ENCODE measurements at places on chromosomes 2 and 18.

DNA sequence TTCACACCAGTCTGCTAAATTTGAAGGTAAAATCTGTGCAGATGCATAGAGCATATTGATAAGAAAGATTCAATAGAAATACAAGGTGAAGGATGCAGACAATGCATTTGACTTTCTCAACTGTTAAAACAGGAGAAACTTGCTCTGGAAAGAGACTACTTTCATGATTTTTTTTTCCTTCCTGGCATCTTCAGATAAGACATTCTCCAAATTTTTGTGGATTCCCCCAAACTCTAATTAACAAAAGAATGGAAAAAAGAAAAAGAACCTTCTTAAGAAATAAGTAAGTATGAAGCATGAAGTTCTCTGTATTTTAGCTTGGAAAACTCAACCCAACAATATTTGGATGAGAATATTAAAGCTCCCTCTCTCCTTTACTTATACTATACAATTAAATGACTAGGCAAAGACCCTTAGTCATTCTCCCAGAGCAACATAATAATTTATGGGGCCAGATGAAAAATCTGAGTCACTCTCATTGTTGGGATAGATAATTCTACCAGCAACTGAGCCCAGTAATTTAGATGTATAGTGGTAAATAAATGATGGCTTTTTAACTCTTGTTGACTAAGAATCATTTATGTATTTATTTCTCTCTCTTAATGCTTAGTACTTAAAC lies 298.7 kb upstream of the COL3A1 start:
- DNase-seq: no peak

GRCh38 chr2:120915670-120916069 lies 180.0 kb downstream of the GLI2 start:
- DNase-seq: no peak

- DNase-seq: peak; percentile 71
These were observed 206.9 kb downstream of the ARL4C start for GRCh38 chr2:234289834-234290590.

GRCh38 chr2:573025-573424 lies 104.2 kb downstream of the TMEM18 start:
- DNase-seq: no peak

- no peak for DNase-seq
These were observed 10.4 kb downstream of the RNF152 start for GRCh38 chr18:61882296-61883004.

- peak; percentile 26 for DNase-seq
These were observed 141.8 kb upstream of the ALKAL2 start for GRCh38 chr2:429575-430254.

DNA sequence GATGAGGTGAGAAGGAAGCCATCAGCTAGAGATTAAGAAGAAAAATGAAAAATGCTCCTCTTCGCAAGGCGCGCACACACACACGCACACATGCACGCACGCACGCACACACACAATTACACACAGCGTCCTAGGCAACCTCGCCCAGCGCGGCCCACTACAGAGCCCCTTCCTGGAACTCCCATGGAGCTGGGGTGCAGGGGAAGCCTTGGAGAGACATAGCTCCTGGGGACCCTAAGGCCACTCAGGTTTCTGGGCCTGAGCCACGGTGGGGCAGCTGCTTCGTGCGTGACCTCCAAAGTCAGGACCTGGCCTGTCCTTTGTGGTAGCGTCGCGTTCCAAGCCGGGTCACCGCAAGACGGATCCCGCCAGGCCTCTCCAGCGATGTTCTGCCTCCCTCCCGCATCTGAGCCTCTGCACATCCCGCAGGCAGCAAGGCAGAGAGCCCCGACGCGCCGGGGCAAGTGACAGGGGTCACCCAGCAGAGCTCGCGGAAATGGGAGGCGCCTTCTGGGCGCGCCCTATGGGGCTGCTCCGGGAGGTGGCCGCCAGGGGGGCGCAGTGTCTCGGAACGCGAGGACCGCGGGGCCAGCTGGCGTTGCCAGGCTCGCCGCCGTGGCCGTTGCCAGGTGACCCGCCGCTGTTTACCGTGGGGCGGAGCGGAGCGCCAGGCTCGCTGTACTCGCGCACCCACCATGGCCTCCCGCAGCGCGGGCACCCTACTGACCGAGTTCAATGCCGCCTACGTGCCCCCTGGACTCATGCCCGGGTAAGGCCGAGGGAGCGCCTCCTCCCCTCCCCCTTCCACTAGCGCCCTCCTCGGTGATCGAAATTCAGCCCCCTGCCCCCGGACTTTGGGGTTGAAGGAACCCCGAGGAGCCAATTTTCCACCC lies 79.0 kb downstream of the CIB4 start:
- peak; percentile 38 for DNase-seq

DNA sequence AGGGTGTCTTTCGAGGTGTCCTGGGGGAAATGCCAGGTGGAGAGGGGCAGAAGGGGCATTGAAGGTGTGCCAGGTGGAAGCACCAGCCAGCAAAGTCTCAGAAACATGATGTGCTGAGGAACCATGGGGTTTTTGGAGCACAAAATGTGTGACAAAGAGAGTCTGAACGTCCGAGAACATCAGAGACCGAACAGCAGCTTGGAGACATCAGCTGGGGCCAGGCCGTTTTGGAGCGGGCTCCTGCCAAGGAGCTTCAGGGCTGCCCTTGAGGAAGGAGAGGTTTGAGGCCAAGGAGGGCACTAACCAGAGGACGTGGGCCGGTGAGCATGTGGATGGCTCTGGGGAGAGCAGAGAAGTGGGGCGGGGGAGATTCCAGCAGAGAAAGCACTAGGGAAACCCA lies 5.3 kb upstream of the MBP start:
- no peak for DNase-seq

DNA sequence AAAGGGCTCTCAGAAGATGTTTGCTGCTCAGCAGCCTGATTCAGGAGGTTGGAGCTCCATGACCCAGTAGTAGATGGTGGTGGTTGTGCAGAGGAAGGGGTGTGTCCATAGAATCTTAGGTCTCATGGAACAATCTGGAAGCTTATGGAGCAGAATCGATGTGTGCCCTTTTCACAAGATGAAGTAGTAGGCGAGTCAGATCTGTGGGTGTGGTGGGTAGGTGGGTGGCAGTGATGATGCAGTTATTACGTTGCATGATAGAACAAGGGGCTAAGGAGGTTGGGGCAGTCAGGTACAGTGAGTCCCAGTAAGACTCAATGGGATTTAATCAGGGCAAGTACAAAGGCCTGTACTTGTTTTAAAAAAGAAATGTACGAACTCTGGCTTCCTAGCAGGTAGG lies 9.1 kb downstream of the TET3 start:
- no peak for DNase-seq

DNA sequence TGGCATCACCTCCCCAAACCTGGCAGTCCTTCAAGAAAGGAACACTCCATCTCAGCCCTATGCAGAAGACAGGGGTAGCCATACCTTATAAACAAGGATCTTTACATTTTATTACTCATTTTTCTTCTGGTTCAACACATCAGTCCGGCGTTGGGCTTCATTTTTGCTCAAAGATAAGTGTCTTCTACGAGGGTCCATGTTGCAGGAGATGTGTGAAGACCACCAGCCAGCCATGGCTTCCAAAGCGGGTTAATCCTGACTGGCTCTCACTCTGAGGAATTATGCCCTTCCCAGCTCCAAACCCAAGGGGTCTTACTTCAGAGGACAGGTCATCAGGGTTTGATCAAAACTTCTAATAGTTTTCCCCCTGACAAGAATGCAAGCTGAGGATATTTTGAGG lies 23.9 kb upstream of the GNAL start:
- no peak for DNase-seq

Measured in activated naive CD4-positive, alpha-beta T cell treated with anti-CD3 and anti-CD28 coated beads for 36 hours (primary cell).